ENCODE measurements at places on chromosomes 1 and 21. TPM values are rescaled to one million over a fixed set of nuclear protein-coding genes. Genes with fewer than 3 reads are reported as not detected.

The CLEC20A gene
- not detected for total RNA-seq

The ADCY10 gene
- 0.09 TPM for total RNA-seq

The IVL gene
- 0.24 TPM for total RNA-seq

The PCBP3 gene
- total RNA-seq, result 4.5 TPM
